ENCODE measurements at places on chromosomes 5 and 9.
A peak's percentile ranks its signal among the peaks of the same experiment; 100 is the strongest.

DNA sequence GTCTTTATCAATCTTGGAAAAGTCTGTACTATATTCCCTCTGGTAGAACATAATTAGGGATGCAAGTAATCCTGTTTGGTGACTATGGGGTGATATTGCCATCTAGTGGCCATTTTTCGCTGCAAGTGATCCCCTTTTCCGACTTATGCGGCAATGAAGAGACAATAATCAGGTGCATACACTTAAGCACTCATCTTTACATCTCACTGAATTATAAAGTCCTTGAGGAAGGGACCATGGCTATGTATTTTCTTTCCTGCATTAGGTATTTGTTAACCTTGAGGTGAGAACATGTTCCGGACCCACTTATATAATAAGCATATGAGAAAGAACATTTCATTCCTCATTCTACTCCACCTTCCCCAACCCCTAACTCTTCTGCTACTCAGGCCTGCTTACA, 19.6 kb upstream of the LIX1 start:
- peak; percentile 43 for DNase-seq

- DNase-seq = no peak
Measured at GRCh38 chr9:69785757-69786156, 25.9 kb upstream of the PTAR1 start.

- no peak for DNase-seq
Measured at GRCh38 chr5:77449277-77449676, 42.8 kb downstream of the WDR41 start.

- no peak for DNase-seq
Measured at GRCh38 chr5:101326766-101327165, 423.7 kb upstream of the ST8SIA4 start.

- DNase-seq = no peak
Measured at GRCh38 chr5:32583582-32584232, 1.6 kb upstream of the SUB1 start.

DNA sequence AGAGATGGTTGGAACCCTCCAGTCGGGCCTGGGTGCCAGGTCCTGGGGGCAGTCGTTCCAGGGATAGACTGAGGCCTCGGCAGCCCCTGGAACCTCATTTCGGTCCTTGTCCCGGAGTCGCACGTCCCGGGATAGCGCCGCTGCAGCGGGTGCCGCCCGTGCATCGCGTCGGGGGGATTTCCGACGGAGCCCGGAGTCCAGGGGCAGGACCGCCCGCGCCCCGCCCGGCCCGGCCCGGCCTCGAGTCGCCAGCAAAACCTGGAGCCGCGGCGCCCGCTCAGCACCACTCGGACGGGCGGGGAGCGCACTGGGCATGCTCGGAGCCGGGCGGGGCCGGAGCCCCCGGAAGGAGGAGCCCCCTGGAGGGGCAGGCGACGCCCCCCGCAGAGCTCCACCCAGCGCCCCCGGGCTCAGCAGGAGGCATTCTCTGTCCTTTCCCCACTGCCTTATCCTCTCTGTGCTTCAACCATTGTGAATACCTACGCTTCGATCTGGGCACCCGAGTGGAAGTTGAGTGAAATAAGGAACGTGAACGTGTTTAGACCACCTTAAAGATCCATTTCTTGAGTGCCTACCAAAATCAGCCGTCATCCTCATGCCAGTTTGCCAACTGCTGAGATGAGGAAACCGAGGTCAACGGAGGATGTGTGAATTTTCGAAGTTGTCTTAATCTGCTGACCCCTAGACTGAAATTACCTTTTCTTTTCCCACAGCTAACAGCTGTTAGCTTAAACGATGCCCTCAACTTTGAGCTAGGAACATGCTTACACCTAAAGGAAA, 1.7 kb upstream of the PTPN3 start:
- no peak for DNase-seq

GRCh38 chr9:36029765-36030528, 6.8 kb upstream of the RECK start:
- DNase-seq = no peak

GRCh38 chr5:60541980-60542379, 158.0 kb downstream of the DEPDC1B start:
- DNase-seq = no peak

DNA sequence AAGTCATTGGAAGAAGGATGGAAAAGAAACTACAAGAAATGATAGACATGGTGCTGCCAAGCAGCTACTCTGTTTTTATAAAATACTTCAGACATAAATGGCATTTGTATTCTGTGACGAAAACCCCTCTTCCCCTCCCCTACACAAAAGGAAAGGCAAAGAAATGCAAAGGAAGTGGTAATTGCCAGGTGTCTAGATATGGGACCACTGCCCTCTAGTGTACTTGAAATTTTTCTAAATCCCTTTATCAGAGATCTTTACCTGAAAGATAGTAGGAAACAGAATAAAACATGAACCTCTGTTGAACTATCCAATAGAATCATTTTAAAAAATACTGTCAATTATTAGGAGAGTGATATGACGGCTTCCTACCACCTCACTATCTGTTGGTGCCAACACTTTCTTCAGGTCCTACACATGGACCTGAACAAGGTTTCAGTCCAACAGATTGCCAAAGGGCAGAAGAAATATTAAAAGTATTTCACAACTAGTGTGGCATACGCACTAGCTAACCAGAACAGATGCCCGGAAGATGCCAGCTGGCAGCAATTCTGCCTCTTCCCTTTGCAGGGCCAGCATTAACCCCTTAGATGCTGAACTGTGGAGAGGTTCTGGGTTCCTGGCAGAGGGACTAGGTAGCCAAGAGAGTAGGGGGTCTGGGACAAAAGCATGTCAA, 104.1 kb downstream of the TSSK1B start:
- DNase-seq = no peak

DNA sequence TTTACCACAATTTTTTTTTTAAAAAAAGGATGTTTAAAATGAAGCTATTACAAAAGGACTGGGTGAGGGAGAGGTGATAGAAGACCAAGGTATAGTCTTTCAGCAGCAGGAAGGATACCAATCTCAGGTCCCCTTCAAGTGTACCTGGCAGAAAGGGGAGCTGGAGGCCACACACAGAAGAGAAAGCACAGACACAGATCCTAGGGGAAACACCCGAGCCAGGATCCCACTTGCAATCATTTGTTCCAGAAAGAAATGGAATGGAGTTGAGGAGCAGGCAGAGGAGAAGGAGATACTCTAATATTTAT, 5.6 kb downstream of the GNPDA1 start:
- no peak for DNase-seq

GRCh38 chr5:172313915-172314314, 30.4 kb upstream of the UBTD2 start:
- DNase-seq = no peak

DNA sequence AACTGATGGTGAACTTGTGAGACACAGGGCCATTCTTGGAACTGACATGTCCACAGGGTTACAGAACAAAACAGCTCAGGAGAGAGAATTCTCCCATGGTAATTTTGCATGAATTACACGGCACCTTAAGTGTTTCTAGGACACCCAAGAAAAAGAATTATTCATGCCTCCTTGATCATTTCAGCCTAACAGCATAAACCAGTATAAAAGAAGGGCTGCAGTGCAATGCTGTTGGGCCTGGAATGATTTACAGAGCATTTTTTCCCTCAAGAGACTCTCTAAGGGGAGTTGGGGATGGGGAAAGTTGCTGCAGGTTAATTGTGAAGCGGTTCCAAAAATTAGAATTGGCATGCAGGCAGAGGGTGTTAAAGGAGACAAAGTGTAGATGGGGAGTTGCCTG, 136.4 kb upstream of the FBXL7 start:
- DNase-seq = no peak
